ENCODE measurements at places on chromosomes 16 and 17. TPM values are rescaled to one million over a fixed set of nuclear protein-coding genes. Genes with fewer than 3 reads are reported as not detected.

The YBX2 gene
- 20.7 TPM for total RNA-seq

The TMEM92 gene
- 50.7 TPM for total RNA-seq

The CDT1 gene
- total RNA-seq, result 7.9 TPM

The HOXB4 gene
- total RNA-seq, result 6.6 TPM

The KRT33B gene
- not detected for total RNA-seq

The SBK1 gene
- total RNA-seq, result 2.5 TPM

The TIMP2 gene
- total RNA-seq, result 28.9 TPM

The CPHXL2 gene
- total RNA-seq, result not detected
